ENCODE measurements at places on chromosomes 13 and 19. TPM values are rescaled to one million over a fixed set of nuclear protein-coding genes. Genes with fewer than 3 reads are reported as not detected.

CLIP3 gene
- 32.9 TPM for total RNA-seq

NFIX gene
- 104 TPM for total RNA-seq

ZNF580 gene
- 38.2 TPM for total RNA-seq

MTUS2 gene
- total RNA-seq, result 0.99 TPM

STOML3 gene
- total RNA-seq, result not detected

AP1M2 gene
- not detected for total RNA-seq

CEACAM20 gene
- not detected for total RNA-seq

GRCh38 chr19:13819238-13819637, 24.0 kb downstream of the ZSWIM4 start:
- H3K4me3 ChIP-seq, result no peak overlapping the region
- no peaks in the 10 kb centered on the region for H3K36me3 ChIP-seq
- H3K27me3 ChIP-seq, result no peaks in the 10 kb centered on the region
- H3K27ac ChIP-seq, result no peak overlapping the region
- peaks cover 21% of the 10 kb centered on the region for H3K4me1 ChIP-seq
- DNase-seq, result no peak

DNA sequence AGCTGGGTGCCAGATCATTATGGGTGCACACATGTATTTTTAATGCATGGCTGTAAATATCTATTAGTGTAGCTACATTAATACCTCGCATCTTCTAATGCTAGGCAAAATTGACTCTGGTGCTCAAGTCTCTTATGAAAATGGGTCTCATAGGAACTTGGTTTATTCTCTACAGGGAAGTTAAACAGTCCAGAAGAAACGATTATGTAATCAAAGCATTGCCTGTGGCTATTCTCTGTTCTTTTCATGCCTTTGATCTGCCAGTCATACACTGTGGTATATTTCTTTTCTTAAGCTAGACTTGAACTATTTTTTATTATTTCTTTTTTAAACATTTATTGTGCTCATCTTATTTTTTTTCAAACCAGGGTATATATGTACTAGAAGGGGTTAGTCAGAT, 1015.0 kb downstream of the SLITRK1 start:
- H3K4me1 ChIP-seq, result no peaks in the 10 kb centered on the region
- no peak overlapping the region for H3K27ac ChIP-seq
- no peaks in the 10 kb centered on the region for H3K36me3 ChIP-seq
- no peak overlapping the region for H3K4me3 ChIP-seq
- H3K27me3 ChIP-seq, result no peaks in the 10 kb centered on the region

DNA sequence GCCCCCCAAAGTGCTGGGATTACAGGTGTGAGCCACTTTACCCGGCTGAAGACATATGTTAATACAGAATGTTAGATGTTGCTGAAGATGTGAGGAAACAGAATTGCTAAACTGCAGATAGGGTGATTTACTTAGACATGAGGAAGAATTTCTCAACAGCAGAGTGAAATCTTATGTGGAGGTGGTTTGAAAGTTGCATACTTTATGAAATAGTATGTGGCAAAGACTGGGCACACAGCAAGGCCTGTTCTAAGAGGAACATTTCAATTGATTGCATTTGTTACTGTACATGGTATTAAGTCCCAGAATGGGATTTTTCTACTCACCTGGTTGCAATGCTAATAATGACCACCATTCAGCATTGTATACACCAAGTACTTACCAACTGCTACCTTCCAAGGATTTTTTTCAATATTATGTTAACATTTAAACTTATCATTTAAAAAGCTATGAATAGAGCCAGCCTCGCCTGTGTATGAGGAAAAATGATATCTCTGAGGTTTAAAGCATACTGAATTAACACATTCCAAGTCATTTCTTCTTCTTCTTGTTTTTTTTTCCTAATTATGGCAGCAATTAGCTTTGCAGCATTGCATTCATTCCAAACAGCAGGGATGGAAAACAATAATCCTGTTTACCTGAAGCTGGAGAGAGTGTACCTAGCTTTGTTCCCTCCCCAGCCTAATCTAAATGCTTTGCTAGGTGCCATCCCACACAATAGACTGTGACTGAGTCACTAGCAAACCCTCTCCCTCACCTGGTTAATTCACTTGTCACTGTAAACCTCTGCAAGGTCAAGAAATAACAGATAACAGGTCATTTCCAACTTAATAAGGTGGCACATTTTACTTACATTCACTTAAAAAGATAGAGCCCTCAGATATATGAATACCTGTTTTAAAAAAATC, 19.4 kb upstream of the KLF5 start:
- H3K4me3 ChIP-seq, result no peak overlapping the region
- DNase-seq, result no peak
- no peak overlapping the region for H3K27ac ChIP-seq
- H3K4me1 ChIP-seq, result no peaks in the 10 kb centered on the region
- no peaks in the 10 kb centered on the region for H3K27me3 ChIP-seq

DNA sequence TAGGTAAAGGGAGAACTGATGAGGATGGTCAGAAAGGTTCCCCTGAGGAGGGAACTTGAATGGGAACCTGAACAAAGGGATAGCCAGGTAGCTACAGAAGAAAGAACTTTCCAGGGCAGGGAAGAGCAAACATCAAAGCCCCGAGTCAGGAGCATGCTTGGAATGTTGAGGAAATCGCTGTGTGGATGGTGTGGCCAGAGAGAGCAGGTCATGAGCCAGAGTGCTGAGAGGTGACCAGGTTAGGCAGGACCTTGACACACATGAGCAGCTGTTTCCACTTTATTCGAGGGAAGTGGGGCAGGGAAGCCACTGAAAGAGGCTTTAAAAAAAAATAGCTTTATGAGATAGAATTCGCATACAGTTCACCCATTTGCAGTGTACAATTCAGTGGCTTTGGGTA, 4.4 kb downstream of the RAB8A start:
- H3K27me3 ChIP-seq, result no peaks in the 10 kb centered on the region
- H3K4me3 ChIP-seq, result no peak overlapping the region
- H3K36me3 ChIP-seq, result peaks cover 32% of the 10 kb centered on the region
- H3K27ac ChIP-seq, result no peak overlapping the region

DNA sequence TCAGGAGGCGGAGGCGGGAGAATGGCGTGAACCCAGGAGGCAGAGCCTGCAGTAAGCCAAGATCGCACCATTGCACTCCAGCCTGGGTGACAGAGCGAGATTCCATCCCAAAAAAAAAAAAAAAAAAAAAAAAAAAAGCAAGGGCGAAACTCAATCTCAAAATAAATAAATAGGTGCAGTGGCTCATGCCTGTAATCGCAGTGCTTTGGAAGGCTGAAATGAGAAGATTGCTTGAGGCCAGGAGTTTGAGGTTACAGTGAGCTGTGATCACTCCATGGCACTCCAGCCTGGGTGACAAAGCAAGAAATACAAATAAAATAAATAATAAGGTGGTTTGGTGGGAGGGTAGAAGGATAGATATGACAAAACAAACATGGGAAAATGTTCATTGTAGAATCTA, 39.0 kb upstream of the CYP2S1 start:
- no peaks in the 10 kb centered on the region for H3K27me3 ChIP-seq
- no peak overlapping the region for H3K4me3 ChIP-seq
- no peak for DNase-seq
- no peaks in the 10 kb centered on the region for H3K4me1 ChIP-seq

DNA sequence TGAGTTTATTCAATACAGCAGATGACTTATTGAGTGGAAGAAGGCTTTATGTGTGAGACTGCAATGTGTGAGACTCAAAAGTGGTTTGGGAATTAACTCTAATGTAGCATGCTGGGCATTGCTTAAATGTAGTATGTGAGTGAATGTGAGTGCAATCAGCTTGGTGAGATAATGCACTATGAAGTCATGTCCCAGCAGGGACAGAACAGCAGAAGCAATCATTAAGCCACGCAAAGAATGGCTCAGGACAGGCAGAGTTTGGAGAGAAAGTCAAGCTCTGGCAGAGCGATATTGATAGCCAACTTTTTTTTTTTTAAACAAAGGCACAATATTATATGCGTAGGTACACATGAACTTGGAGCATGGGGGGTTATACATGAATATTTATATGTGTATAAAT, 597.7 kb downstream of the GPC6 start:
- H3K36me3 ChIP-seq, result no peaks in the 10 kb centered on the region
- no peak for DNase-seq
- no peak overlapping the region for H3K27ac ChIP-seq
- H3K4me3 ChIP-seq, result no peak overlapping the region

GRCh38 chr13:90732049-90732448, 615.4 kb upstream of the MIR17HG start:
- no peaks in the 10 kb centered on the region for H3K27me3 ChIP-seq
- no peaks in the 10 kb centered on the region for H3K4me1 ChIP-seq
- H3K36me3 ChIP-seq, result no peaks in the 10 kb centered on the region
- H3K27ac ChIP-seq, result no peak overlapping the region

DNA sequence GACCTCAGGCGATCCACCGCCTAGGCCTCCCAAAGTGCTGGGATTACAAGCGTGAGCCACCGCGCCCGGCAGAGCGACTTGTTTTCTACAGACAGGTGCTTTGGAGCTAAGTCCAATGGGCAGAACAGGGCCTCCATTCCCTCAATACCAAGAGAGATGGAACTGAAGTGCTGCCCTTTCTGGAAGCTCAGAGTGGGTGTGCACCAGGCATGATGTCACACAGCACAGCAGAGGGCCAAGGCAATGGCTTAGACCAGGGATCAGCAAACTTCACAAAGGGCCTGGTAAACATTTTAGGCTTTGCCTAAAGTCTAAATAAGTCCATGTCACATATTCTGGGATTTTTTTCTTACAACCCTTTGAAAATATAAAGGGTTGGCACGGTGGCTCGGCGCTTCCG, 21.3 kb downstream of the TLE6 start:
- no peaks in the 10 kb centered on the region for H3K4me1 ChIP-seq
- no peak overlapping the region for H3K4me3 ChIP-seq
- peaks cover 36% of the 10 kb centered on the region for H3K36me3 ChIP-seq
- no peak overlapping the region for H3K27ac ChIP-seq

GRCh38 chr19:42290523-42291434, 11.2 kb upstream of the PRR19 start:
- peaks cover 12% of the 10 kb centered on the region for H3K4me1 ChIP-seq
- H3K27ac ChIP-seq, result no peak overlapping the region
- H3K4me3 ChIP-seq, result no peak overlapping the region
- no peaks in the 10 kb centered on the region for H3K27me3 ChIP-seq

DNA sequence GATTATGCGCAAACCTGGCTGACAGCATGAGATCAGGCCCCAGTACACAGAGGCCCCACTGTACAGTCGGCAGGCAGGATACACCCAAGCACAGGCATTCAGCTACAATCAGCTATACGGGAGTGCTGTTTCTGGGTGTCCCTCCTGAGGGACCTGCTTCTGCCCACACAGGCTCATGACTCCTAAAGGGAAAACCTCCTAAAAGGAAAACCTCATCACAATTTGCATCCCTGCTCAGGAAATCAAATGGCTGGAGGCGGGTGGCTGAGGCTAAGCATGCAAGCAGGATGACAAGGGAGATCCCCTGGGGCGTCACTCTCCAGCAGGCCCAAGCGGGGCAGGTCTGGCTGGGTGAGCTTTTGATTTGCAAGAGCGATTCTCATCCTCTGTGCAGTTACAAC, 99.8 kb downstream of the CRYL1 start:
- no peak for DNase-seq
- no peak overlapping the region for H3K27ac ChIP-seq
- peaks cover 10% of the 10 kb centered on the region for H3K4me1 ChIP-seq
- no peaks in the 10 kb centered on the region for H3K36me3 ChIP-seq
- H3K27me3 ChIP-seq, result no peaks in the 10 kb centered on the region

- peaks cover 6% of the 10 kb centered on the region for H3K4me1 ChIP-seq
- no peaks in the 10 kb centered on the region for H3K36me3 ChIP-seq
- DNase-seq, result peak; percentile 80
- H3K27me3 ChIP-seq, result no peaks in the 10 kb centered on the region
Observed at GRCh38 chr19:18340190-18340989, at the start of gene PGPEP1. Gene PGPEP1 (plus strand): TSS chr19:18340598. CDS start chr19:18340682, 84 bp downstream.

GRCh38 chr19:24069905-24070657, 16.9 kb upstream of the ZNF254 start:
- no peak overlapping the region for H3K4me3 ChIP-seq
- no peaks in the 10 kb centered on the region for H3K4me1 ChIP-seq
- H3K36me3 ChIP-seq, result peaks cover 79% of the 10 kb centered on the region
- no peak overlapping the region for H3K27ac ChIP-seq

DNA sequence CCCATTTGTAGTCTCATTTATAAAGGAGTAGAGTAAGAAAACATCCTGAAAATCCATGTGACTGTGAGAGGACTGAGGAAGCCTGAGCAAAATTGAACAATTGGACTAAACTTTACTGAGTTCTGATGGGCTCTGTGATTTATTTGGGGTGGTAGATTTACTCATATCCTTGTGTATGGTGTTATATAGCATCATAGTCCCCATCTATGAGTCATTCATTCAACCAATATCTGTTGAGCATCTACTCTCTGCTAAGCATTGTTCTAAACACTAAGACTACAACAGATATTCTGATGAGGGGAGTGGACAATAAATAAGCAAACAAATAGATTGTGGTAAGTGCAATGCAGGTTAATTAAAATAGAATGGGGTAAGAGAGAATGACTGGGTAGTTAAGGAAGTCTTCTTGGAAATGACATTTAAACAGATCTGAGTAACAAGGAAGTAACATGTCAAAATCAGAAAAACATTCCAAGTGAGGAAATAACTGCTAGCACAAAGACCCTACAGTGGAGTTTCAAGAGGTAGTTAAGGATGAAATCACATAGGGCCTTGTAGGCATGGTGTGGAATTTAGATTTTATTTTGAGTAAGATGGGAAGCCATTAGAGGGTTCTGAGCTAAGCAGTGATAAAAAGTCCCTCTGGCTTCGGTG, 36.3 kb upstream of the MLNR start:
- H3K27ac ChIP-seq, result no peak overlapping the region
- H3K4me1 ChIP-seq, result no peaks in the 10 kb centered on the region
- no peaks in the 10 kb centered on the region for H3K27me3 ChIP-seq
- H3K36me3 ChIP-seq, result peaks cover 14% of the 10 kb centered on the region

DNA sequence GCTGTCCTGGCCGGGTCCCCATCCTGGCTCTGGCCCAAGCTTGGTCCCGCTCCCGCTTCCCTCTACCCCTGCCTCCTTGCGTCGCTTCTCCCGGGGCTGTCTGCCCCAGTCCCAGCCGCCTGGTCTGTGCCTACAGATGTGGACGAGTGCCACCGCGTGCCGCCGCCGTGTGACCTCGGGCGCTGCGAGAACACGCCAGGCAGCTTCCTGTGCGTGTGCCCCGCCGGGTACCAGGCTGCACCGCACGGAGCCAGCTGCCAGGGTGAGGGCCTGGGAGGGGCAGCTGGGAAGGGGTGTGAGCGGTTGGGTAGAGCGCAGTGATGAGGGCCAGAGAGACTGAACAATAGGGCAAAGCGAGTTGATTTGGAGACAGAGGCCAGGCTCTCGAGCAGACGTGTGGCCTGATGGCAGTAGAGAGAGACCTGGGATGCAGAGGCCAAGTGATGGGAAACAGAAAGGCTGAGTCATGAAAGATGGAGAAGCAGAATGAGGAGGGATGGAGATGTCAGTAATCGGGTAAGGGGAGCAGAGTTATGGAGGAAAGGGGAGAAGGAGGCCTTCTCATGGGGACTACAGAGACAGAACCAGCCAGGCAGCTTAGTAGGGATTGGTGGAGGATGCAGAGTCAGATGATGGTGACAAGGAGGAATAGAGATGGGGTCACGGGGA, 9.4 kb downstream of the LTBP4 start:
- peaks cover 32% of the 10 kb centered on the region for H3K27me3 ChIP-seq
- H3K4me1 ChIP-seq, result peaks cover 51% of the 10 kb centered on the region
- peak; percentile 83 for DNase-seq
- no peaks in the 10 kb centered on the region for H3K36me3 ChIP-seq
- peak overlapping the region; percentile 17 for H3K4me3 ChIP-seq

Data from sigmoid colon (tissue), 7 donors.